ENCODE measurements at places on chromosomes 4 and X.

- DNase-seq = no peak
These were observed 54.2 kb downstream of the LEF1 start for GRCh38 chr4:108114503-108114902.

DNA sequence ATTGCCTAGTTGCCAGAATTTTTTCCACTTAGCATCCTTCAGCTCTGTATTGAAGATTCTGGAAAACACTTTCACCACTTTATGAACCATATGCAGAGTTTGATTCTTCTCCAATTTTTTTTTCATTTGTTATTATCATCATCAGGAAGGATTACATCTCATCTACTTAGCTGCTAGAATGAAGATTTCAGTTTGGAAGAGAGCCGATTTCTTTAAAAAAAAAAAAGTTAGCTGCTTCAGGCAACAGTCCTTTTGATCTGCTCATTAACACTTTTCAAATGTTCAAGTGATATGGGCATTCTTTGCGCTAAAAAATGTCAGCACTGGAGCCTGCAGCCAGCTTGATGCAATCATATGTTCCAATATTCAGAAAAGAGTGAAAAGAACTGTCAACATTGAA is 76.2 kb downstream of the ANTXR2 start:
- DNase-seq = no peak

DNA sequence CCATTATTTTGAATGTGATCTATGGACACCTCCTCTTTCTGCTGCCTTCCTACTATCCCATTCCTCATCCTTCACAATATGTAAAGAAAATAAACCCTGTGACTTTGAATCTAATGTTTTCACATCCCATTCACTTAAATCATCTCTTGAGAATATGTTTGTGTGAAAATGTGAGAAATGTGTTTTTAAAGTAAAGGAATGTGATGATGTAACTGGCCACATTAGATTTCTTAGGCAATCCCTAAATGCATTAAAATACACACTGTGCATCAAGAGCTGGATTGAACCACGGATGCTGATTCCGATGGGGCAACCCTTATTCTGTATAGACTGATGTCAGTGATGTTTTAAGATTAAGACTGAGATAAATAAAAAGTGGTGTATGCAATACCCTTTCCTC is 558.9 kb upstream of the TENM3 start:
- peak; percentile 91 for DNase-seq

DNA sequence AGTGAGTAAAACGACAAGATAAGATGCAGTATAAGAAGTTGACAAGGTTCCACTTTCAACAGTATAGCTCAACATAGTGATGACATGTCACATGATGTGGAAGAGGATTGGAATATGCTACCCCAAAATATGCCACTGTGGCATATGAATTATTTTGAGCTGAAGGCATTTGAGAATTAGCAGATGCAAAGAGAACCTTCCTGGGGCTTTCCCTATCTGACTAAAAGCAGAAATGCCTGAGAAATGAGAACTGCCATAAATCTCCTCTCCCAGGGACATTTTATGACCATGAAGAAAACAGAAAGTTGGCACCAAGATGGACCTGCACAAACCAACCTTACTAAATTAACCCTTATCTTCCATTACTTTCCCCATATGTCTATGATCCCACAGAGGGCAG is 24.8 kb downstream of the CDKN2AIP start:
- peak; percentile 50 for DNase-seq

- no peak for DNase-seq
These were observed 45.9 kb downstream of the PTCHD1 start for GRCh38 chrX:23380581-23380980.

- peak; percentile 33 for DNase-seq
These were observed 190.7 kb upstream of the FAM241A start for GRCh38 chr4:111954550-111954949.

- DNase-seq = no peak
These were observed 318.3 kb upstream of the SLC7A11 start for GRCh38 chr4:138560448-138560847.

GRCh38 chr4:12902735-12903134 is 581.4 kb downstream of the RAB28 start:
- DNase-seq = no peak

GRCh38 chrX:123108513-123109427 is 75.3 kb upstream of the GRIA3 start:
- DNase-seq = peak; percentile 11

DNA sequence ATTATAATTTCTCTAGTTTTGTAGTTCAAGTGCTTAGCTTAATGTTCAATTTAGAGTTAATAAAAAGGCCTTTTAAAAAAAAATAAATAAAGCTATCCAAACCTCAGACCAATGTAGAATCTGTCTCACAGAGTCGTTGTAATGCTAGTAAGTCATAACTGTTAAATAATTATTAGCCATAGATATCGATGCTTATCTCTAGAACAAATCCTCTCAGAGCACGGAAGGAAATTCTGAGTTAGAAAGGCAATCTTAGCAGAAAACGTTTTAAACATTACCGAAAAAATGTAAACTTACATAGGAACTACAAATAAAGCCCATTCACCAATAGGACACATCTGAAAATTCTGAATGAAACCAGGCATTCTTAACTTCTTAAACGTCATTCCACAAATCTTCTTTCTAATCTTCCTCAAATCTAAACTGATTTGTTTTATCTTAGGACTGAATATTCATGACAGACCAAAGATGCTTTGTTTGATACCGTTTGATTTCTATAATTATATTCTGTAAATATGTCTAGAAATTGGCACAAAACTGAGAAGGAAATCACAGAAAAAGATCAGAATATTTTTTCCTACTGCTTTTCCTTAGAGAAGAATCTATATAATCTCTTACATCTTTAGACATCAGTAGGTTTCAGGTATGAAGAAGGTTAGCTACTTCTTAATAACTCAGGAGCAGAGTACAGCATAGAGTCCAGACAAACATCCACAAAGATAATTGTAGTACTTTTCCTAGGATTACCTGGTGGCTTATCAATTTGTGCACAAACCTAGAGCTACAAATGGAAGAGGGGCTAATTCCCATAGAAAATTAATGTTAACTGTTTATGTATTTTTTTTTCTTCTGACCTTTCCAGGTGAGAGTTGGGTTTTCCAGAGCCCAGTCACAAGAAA is 140.7 kb downstream of the BTC start:
- no peak for DNase-seq

DNA sequence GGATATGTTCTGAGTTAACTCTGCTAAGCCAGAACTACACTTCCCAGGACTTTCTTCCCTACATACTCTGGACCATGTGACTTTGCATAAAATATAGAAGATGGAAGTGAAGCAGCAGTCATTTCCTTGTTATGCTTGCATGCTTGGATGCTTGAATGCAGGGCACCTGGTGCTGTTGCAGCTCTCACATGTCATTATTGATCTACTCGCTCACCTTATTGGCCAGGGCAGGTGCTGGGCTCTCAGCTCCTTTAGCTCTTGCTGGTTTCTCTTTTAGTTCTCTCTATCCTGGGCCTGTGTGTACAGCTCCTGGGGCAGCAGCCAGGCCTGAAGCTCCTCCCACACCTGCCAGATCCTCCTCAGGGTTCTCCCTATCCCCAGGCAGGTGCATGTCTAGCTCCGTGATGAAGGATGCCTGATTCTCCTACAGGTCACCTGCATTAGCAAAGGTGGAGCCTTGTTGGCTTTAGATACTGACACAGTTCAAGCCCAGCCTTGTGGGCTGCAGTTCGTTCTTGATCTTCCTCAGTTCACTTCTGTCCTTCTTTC is 53.3 kb downstream of the MED28 start:
- DNase-seq = no peak

GRCh38 chr4:80265571-80266252 is 752 bp upstream of the FGF5 start:
- DNase-seq = peak; percentile 89

- DNase-seq = no peak
These were observed 134.6 kb downstream of the HMX1 start for GRCh38 chr4:8737075-8737474.

GRCh38 chrX:153494061-153494460 is 719 bp upstream of the BGN start:
- peak; percentile 59 for DNase-seq

DNA sequence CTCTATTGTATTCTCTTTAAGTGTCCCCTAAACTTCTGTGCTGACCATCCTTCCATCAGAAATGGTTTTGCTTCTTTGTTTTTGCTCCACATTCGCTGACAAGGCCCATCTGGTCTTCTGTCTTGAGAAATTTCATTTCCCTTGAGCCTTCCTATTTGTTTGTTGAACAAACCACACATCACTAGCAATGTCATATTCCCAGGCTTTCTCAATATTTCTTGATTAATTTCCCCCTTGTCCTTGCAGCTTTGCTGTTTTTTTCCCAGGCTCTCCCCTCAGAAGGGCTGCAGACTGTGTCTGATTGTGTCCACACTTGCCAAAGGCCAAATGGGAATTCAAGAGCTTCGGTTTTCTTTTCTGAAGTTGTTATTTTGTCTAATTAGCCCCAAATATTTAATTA is 158.9 kb downstream of the MID1IP1 start:
- DNase-seq = no peak

DNA sequence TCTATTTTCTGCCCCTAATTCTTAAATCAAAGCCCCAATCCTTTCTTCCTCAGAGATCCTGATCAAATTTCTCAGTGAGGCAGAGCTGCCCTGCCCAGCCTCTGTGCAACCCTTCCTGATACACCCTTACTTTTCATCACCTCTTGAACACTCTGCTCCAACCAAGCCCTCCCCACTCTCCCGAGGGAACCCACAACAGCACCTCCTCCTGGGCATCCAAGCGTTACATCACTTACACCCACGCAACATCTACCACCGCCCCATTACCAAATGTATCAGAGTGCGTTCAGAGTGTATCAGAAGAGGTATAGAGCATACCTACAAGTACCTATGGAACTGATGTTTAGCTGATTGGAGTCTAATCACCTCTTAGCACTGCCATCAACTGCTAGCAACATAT is 186.5 kb downstream of the RAP1GDS1 start:
- no peak for DNase-seq

GRCh38 chrX:9336456-9336855 is 128.4 kb upstream of the TBL1X start:
- no peak for DNase-seq

DNA sequence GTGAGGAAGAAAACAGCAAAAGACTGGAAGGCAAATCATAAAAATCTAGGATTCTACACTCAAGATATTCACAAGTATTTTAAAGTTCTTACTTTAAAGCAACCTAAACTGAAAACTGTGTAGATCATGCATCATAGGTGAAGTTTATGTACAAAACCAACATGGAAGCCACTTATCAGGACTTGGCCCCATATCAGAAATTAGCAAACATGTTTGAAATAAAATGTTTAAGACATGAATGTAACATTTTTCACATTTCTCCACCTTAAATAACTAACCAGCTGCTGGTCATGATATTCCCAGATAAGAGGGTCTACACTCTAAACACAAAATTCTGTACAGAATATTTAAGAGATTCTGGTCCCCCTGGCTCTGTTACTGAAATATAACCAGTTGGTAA is 38.5 kb downstream of the APBB2 start:
- DNase-seq = peak; percentile 16

- no peak for DNase-seq
These were observed 56.4 kb upstream of the HMX1 start for GRCh38 chr4:8928074-8928473.

GRCh38 chrX:153576961-153577360 is 22.0 kb downstream of the CCNQ start:
- DNase-seq = no peak

DNA sequence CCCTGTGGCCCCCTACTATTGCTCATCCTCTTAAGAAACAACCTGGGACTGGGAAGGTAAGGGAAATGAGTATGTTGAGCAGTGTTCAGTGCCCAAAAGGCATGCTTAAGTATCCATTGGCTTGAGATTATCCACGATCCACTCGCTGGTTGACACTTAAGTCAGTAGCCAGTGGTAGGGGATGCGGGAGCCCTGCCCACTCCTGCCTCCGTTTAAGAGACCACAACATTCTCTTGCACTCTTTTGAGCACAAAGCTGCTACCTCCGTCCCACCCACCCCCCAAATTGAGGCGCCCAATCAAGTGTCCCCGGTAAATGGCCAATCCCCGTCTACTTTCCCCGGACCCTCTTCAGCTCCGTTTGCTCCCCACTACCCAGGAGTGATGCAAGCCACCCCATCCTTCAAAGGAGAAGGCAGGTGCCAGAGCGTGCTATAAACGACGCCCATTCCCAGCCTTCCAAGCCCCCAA is 25.0 kb downstream of the UTP14A start:
- DNase-seq = no peak

DNA sequence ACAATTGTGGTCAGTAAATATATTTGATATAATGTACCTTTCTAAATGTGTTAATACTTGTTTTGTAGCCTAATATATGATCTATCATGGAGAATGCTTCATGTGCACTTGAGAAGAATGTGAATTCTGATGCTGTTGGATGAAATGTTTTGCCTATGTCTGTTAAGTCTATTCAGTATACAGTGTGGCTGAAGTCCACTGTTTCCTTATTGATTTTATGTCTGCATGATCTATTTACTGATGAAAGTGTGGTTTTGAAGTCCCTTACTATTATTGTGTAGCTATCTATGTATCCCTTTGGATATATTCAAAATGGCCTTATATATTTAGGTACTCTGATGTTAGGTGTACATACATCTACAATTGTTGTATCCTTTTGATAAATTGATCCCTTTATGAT is 515.8 kb upstream of the EPHA5 start:
- no peak for DNase-seq

- DNase-seq = peak; percentile 49
These were observed 148.2 kb downstream of the RASL11B start for GRCh38 chr4:53010318-53010717.

- no peak for DNase-seq
These were observed 82.4 kb downstream of the HTRA3 start for GRCh38 chr4:8351931-8352367.

DNA sequence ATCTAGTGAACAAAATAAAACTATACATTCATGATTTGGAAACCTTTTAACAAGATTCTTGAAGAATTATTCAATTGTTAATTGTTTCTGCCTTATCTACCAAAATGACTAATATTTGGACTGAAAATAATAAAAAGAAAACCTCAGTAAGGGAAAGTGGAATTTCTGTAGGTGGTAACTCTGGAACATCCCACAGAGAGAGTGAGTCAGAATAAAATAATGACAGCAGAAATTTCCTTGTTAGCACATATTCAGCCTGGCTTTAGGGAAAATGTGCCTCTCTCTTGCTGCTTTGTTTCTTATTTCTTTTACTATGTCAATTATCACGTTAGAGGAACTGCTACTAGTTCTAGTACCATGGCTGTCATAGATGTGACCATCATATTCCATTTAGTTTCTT is 421.5 kb upstream of the GNPDA2 start:
- no peak for DNase-seq

DNA sequence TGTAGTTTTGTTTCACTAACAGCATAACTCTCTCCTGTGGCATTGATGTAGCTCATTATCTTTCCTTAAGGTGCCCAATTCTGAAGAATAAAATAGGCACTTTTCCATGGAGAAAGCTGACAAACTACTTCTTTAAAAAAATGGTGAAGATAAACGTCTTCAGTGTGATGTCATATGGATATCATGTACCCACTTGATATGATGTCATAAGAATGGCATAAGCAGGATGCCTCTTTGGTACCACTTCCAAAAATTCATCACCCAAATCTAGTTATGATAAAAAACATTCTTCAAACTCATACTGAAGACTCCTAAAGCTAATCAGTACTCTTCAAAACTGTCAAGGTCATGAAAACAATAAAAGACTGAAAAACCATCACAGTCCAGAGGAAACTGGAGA is 2.9 kb upstream of the CXCL3 start:
- no peak for DNase-seq

All from EH (cell line).